ENCODE measurements at places on chromosomes 6 and 20.
A peak's percentile ranks its signal among the peaks of the same experiment; 100 is the strongest.

- peak; percentile 5 for DNase-seq
Observed at GRCh38 chr6:8539453-8539852, 104.1 kb upstream of the SLC35B3 start.

- DNase-seq: no peak
Observed at GRCh38 chr6:150093397-150093796, 24.5 kb upstream of the ULBP3 start.

- no peak for DNase-seq
Observed at GRCh38 chr6:6742535-6742934, 154.0 kb downstream of the LY86 start.

- DNase-seq: peak; percentile 1
Observed at GRCh38 chr20:12570371-12570770, 438.4 kb upstream of the SPTLC3 start.

DNA sequence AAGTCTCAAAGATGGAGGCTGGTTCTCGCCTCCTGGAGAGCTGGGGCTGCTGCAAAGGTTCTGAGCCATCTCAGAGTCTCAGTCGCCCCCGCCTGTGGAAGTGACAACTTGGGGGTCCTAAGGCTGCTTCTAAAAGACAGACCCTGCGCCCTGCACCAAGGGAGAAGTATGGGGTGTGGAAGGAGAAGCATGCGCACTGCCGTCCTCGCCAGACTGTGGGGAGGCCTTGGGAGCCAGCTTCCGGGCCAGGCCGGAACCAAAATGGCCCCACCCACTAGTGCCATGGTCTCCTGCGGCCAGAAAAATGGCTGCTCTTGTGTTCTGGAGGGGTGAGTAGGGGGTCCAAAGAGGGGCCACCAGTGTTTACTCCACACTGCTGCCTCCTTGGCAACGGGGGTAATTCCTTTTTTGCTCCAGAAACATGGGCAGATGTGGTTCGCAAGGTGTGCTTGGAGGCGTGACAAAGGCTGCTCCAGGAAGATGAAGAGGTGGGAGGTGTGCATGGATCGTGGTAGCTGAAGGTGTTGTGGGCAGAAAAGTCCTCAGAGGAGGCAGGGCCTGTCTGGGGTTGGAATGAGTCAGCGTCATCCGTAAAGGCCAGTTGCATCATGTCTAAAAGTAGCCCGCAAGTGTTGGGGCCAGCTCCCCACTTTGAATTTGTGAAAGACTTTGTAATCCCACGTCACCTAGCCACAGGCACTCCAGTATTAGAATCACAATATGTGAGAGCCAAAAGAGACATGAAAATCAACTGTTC is 329.8 kb upstream of the SOX4 start:
- no peak for DNase-seq
